ENCODE measurements at places on chromosomes 4 and X. TPM values are rescaled to one million over a fixed set of nuclear protein-coding genes. Genes with fewer than 3 reads are reported as not detected.

DNA sequence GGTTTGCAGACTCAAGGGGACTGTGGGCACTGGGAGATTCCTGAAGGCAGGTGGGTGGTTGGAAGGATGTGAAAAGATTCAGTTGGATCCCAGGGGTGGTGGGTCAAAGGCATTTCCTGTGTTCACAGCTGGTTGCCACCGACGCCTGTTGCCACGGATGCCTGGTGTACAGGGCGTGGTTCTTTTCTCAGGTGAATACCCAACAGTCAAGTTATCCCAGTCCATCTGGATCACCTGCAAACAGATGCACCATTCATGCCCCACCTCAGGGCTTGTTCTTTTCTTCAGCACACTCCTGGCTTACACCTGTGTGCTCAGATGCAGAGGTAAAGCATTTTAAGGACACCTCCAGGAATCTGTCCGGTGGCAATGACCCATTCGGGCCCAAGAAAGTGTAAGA lies 55.8 kb upstream of the SHOX start:
- DNase-seq: no peak

GRCh38 chr4:1547856-1548826 lies 136.0 kb downstream of the FAM53A start:
- no peak for DNase-seq

CASK gene
- total RNA-seq: 14.1 TPM

CITED1 gene
- 3.1 TPM for total RNA-seq

RS1 gene
- not detected for total RNA-seq

DNA sequence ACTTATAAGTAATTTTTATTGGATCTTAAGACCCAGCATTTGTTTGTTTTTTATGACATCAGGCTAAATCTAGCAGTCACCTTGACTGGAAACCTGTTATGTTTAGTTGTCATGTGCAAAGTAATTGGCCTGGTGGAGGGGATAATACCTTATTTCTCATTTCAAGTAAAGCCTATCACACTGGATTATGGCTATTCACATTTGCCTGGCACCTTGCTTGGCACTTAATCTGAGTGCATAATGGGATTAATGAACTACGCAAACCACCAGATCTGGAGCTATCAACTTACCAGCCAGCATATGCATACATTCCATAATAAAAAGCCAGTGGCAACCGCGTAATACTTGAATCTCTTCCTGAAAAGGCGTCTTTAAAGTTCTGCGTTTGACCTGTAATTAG lies 23.2 kb downstream of the SLC7A11 start:
- no peak for DNase-seq

- DNase-seq: no peak
Observed at GRCh38 chr4:85644061-85644460, 169.1 kb downstream of the ARHGAP24 start.

CRLF2 gene
- total RNA-seq: 0.46 TPM

MTMR8 gene
- total RNA-seq: not detected

GRCh38 chr4:13670456-13671160 lies 43.1 kb upstream of the BOD1L1 start:
- no peak for DNase-seq

GRCh38 chr4:149493492-149493891 lies 322.2 kb downstream of the IQCM start:
- DNase-seq: no peak

DNA sequence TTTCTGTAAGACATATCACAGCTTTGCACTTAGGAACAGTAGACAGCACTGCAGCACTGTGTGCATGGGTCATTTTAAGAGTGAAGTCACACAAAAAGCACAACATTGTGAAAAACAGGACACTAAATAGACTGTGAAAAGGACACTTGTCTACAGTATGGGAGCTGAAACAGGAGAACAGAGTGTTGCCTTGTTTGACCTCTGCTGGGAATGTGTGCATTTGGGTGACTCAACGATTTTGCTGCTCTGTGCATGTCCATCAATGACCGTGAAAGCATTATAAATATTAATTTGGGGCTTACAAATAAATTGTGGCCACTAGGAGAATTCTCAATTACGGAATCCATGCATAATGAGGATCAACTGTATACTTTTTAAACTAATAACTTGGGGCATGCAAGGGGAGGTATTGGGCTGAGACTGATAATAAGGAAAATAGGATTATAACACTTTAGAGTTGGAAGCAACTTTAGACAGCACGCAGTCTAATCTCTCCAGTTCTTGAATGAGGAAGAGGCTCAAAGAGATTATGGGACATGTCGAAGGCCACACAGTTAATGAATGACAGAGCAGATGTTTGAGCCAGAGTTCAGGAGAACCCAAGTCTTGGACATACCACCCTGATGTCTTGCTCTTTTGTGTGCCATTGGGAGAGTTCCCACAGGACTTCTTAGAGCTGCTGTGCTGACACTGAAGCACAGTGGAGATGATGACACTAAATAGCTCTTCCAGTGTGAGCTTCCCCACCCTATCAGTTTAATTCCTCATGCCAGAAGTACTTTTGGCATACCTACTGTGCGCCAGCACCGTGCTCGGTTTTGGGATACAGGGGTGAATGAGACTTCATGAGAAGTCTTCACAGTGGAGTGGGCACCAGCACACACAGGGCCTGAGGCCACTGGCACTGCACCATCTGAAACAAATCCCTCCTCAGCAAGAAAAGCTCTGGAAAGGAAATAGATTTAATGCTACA lies 79.3 kb downstream of the FRAS1 start:
- DNase-seq: no peak

DNA sequence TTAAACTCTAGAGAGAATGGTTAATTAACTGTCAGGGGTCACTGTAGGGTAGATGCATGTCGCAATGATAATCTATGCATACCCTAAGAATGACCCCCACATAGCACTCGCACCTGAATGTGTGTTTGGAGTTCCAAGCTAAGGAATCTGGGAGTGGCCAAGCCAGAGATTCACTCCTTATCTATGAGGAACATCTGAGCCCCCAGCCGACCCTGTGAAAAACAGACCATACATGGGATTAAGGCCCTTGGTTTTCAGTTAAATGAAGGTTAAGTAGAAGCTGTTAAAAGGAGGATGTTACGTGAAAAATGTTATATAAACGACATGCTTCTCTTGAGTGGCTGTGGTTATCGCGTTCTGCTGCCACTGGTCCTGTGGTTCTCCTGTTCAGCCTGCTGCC lies 147.2 kb downstream of the RELL1 start:
- no peak for DNase-seq
